ENCODE measurements at places on chromosomes 1 and 21. TPM values are rescaled to one million over a fixed set of nuclear protein-coding genes. Genes with fewer than 3 reads are reported as not detected.
A peak's percentile ranks its signal among the peaks of the same experiment; 100 is the strongest.

- DNase-seq: peak; percentile 6
- peaks cover 26% of the 10 kb centered on the region for H3K4me1 ChIP-seq
- peak overlapping the region; percentile 93 for H3K4me3 ChIP-seq
- no peaks in the 10 kb centered on the region for H3K27me3 ChIP-seq
Observed at GRCh38 chr21:36059823-36060158, 535 bp downstream of the SETD4 start.

DNA sequence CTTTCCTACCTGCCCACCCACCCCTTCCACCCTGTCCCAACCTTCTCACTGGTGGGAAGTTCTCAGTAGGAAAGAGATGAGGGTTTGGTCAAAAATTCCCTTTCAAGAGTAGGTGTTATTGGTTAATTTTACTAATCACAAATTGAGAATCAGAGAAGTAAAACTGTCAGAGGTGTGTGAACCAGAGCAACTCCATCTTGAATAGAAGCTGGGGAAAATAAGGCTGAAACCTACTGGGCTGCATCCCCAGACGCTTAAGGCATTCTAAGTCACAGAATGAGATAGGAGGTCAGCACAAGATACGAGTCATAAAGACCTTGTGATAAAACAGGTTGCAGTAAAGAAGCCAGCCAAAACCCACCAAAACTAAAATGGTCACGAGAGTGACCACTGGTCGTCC is 11.5 kb downstream of the PLA2G2D start:
- no peaks in the 10 kb centered on the region for H3K36me3 ChIP-seq
- no peak overlapping the region for H3K27ac ChIP-seq
- no peak overlapping the region for H3K4me3 ChIP-seq
- H3K27me3 ChIP-seq: no peaks in the 10 kb centered on the region
- no peak for DNase-seq

DNA sequence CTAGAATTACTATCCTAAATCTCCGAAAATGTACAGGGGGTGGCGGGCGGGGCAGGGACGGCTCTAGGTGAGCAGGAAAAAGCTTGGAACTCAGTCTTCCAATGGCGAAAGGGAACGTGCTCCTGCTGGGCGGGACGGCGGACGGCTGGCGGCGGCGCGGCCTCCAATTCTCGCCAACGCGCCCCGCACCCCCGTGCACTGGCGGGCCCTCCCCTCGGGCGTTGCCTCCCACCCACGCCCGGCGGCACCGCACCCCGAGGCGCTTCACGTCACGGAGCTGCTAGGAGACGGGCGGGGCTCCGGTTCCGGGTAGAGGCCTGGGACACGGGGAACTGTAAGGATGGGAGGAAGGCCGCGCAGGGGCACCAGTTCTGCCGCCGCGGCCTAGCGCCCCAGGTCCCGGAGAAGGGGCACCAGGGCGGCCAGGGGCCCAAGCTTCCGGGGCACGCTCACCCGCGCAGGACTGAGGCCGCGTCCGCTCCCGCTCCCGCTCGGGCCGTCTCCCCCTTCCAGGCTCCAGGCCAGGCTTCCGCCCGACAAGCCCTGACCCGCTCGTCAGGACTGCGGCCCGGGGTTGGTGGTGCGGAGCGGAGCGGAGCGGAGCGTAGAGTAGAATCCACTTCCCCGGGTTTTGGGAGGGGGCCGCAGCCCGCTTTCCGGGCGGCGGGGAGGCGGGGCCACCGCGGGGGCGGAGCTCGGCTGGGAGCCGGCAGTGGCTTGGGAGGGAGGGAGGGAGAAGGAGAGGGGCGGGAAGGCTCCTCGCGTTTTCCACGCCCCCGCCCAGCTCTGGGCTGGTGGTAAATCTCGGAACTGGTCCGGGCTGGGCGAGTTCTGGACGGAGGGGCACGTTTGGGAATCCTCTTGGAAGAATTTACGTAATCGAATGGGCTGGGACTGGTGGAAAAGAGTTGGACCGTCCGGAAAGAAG is at the start of gene DDX59:
Gene DDX59 (minus strand): TSS at position 594 of the 928 bp plus-strand sequence. CDS start 3,167 bp downstream, outside the sequence.
- no peaks in the 10 kb centered on the region for H3K27me3 ChIP-seq
- no peaks in the 10 kb centered on the region for H3K36me3 ChIP-seq
- H3K27ac ChIP-seq: peak within 1 kb of the TSS; percentile 99
- H3K4me3 ChIP-seq: peak within 1 kb of the TSS; percentile 90
- peaks cover 22% of the 10 kb centered on the region for H3K4me1 ChIP-seq
- DNase-seq: peak; percentile 92

DNA sequence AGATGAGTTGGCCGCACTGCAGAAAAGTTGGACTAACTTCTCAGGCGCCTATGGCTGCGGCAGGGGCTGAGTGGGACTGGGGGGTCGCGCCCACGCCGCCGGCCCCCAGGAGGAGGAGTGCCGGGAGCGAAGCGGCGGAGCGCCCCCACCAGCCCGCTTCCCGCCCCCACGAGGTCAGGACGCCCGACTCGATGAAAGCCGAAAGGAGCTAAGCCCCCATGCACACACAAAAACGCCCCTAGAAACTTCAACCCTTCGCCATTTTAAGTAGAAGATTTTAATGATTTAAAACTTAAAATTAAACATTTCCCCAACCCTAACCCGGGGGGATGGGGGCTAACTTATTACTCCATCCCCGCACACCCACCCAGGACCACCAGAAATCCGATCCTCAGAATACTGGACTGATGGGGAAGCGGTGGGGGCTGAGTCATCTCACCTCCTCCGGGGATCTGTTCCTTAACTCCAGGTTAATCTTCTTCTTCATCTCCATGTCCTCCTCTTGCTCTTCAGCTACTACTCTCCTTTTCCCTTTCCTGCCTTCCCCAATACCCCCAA is 539 bp downstream of the ANP32E start:
- no peaks in the 10 kb centered on the region for H3K27me3 ChIP-seq
- peaks cover 4% of the 10 kb centered on the region for H3K4me1 ChIP-seq
- peak overlapping the region; percentile 99 for H3K27ac ChIP-seq
- H3K36me3 ChIP-seq: peaks cover 8% of the 10 kb centered on the region
- peak overlapping the region; percentile 85 for H3K4me3 ChIP-seq

- no peaks in the 10 kb centered on the region for H3K4me1 ChIP-seq
- H3K4me3 ChIP-seq: no peak overlapping the region
- no peaks in the 10 kb centered on the region for H3K27me3 ChIP-seq
- no peak overlapping the region for H3K27ac ChIP-seq
- no peaks in the 10 kb centered on the region for H3K36me3 ChIP-seq
Observed at GRCh38 chr1:159247266-159247665, 42.6 kb downstream of the ACKR1 start.

DNA sequence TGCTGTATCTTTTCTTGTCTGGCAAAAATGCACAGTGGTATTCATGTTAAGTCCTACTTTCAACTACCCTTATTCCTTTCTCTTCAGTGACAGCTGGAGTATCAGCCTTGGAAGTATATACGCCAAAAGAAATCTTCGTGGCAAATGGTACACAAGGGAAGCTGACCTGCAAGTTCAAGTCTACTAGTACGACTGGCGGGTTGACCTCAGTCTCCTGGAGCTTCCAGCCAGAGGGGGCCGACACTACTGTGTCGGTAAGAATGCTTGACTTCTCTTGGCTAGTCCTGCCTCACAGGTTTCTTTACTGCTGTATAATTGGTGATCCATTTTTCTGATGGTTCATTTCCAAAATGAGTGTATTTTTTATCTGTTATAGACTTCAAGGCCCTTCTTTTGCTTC is 43.7 kb downstream of the MPZL1 start:
- no peaks in the 10 kb centered on the region for H3K36me3 ChIP-seq
- DNase-seq: no peak
- H3K27ac ChIP-seq: no peak overlapping the region

DNA sequence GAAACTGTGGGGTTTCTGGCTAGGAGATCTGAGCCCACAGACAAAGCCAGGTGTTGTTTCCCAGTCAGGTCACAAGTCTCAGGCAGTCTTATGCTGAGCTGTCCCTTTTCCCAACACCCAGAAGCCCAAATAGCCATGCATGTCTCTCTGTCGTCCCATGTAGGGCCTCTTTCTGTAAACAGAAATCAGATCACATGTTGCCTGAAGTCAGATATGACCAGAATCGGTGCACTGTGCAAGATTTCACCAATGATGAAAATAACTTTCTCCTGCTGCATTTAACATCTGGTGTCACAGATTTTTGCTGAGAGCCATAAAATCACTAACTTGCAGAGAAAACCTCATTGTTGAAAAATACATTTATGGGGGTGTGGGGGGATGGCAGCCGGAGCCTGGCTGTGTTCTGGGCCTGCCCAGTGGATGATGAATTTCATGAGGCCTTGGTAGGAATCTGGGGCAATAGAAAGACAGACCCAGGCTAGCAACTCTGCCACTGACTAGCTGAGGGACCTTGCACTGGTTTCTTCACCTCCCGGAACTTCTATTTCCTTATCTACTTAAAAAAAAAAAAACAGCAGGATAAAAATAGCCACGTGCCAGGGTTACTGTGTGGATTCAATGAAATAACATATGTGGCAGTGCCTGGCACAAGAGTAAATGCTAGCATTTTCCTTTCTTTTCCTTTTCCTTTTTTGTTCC is 158.8 kb upstream of the NFIA start:
- no peaks in the 10 kb centered on the region for H3K27me3 ChIP-seq
- H3K4me1 ChIP-seq: peaks cover 23% of the 10 kb centered on the region

- peaks cover 20% of the 10 kb centered on the region for H3K4me1 ChIP-seq
- no peak for DNase-seq
- H3K4me3 ChIP-seq: no peak overlapping the region
Observed at GRCh38 chr1:167392200-167392696, 126.1 kb downstream of the CD247 start.

DNA sequence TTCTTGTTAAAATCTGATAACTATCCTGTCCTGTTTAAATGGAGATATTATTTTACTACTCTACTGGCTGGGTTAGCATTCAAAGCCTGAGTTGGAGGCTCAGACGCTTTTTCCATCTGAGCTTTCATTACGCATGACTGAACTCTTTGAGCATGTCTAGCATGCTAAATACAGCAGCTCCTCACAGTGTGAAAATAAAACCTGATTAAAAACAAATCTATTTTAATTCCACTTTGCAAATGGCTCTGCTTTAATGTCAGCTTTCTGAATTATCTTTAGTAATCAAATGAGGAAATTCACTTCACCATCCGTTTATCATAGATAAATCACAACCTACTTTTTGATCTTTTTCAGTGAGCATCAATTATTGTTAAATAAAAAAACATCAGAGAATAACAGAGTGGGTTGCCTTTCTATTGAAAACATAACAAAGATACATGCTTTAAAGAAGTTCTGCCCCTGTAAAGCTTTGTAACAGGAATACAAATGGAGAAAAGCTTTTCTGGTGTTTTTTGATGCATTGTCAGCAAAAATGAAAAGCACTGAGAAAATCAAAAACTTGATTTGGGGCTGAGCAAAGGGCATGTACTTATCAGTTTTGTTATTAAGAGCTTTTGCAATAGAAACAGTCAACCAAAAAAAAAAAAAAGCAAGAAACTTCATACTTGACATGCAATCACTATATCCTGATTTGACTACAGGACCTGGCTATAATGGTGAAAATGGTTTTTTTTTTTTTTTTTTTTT is 3.5 kb upstream of the SPEN start:
- H3K4me1 ChIP-seq: peaks cover 20% of the 10 kb centered on the region
- H3K27ac ChIP-seq: peak overlapping the region; percentile 68
- H3K4me3 ChIP-seq: no peak overlapping the region
- no peaks in the 10 kb centered on the region for H3K36me3 ChIP-seq

ELAPOR1 gene
- total RNA-seq: not detected

TRIM63 gene
- total RNA-seq: 1,770 TPM

Data from gastrocnemius medialis (tissue), 4 donors.